Type B pancreatic cell (in vitro differentiated cells): ENCODE measurements at places on chromosomes 1 and 21. TPM values are rescaled to one million over a fixed set of nuclear protein-coding genes. Genes with fewer than 3 reads are reported as not detected.

Gene RXRG
- total RNA-seq, result 0.98 and 5.8 TPM in 2 replicates

Gene HRNR
- not detected in 2 replicates for total RNA-seq

Gene PTGFR
- total RNA-seq, result 0.36 TPM in 1 of 2 replicates, not detected in the other

Gene CZIB
- 36.2 and 72.7 TPM in 2 replicates for total RNA-seq

Gene APCS
- total RNA-seq, result 0.40 TPM in 1 of 2 replicates, not detected in the other

Gene TESK2
- 6.7 and 7.9 TPM in 2 replicates for total RNA-seq

Gene PIGR
- 16.9 and 30.1 TPM in 2 replicates for total RNA-seq

GRCh38 chr1:115624859-115625258 lies 16.9 kb upstream of the VANGL1 start:
- no peak for DNase-seq

- DNase-seq, result no peak
These were observed 174.5 kb downstream of the PLPPR4 start for GRCh38 chr1:99438656-99439230.

DNA sequence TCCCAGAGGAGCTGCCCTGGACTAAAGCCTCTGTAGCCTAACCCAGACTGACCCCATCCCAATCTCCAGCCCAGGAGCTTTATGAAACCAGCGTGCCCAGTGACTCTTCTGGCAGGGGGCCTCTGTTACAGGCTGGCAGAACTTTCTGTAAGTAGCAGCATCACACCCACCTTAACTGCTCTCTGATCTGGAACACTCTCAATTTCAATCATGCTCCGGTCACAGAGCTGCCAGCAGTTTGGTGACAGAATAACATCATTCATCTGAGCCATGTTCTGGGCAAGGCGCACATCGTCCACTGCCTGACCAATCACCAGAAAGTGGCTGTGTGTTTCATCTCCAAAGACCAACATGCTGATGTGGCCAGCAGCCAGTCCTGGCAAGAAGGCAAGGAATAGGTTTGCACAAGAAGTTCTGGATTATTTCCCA lies 14.7 kb downstream of the ADCY10 start:
- DNase-seq, result no peak

DNA sequence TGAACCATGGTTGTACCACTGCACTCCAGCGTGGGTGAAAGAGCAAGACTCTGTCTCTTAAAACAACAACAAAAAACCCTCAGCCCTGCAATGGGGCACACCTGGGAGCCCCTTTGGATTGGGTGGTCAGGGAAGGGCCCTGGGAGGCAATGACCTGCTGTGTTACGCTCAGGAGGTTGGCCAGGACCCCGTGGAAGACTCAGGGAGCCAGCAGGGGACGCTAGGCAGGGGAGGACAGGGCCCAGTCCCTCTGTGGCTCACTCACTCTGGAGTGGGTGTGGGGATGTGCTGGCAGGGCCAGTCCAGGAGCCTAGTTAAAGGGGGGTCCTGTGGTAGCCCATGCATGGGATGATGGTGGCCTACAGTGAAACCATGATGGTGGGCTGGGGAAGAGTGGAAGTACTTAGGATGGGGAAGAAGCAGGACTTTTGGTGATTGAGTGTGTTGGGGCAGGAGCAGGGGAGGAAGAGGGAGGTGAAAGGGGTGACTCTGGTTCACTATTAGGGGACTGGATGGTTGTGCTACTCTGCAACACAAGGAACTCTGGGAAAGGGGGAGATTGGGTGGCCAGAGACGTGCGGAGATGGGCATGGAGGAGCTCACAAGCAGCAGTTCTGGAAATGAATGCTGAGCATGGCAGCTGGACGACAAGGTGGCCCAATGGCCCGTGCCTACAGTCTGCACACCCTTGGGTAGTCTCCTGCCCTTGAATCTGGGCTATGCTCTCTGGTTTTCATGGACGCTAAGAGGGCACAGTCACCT lies 56.3 kb upstream of the FAM20B start:
- DNase-seq, result no peak

GRCh38 chr1:150552911-150553289 lies 3.7 kb downstream of the ADAMTSL4 start:
- DNase-seq, result no peak

DNA sequence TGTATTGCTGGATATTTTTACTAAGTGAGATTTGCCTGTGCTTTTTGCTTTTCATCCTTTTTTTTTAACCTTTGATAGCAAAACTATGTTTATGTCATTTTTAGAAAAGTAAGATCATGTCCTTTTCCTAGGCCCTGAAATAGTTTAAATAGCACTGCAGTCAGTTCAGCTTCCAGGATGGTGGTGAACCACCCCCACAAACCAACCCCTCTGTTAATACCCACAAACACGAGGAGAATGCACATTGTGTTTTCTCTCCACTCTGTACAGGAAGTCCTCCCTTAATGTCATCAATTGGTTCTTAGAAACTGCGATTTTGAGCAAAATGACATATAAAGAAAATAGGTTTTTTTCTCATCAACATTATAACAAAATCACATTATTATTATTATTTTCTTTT lies 117.7 kb upstream of the DSCAM start:
- DNase-seq, result no peak

- no peak for DNase-seq
These were observed 60.1 kb upstream of the ASB17 start for GRCh38 chr1:75992312-75992711.

DNA sequence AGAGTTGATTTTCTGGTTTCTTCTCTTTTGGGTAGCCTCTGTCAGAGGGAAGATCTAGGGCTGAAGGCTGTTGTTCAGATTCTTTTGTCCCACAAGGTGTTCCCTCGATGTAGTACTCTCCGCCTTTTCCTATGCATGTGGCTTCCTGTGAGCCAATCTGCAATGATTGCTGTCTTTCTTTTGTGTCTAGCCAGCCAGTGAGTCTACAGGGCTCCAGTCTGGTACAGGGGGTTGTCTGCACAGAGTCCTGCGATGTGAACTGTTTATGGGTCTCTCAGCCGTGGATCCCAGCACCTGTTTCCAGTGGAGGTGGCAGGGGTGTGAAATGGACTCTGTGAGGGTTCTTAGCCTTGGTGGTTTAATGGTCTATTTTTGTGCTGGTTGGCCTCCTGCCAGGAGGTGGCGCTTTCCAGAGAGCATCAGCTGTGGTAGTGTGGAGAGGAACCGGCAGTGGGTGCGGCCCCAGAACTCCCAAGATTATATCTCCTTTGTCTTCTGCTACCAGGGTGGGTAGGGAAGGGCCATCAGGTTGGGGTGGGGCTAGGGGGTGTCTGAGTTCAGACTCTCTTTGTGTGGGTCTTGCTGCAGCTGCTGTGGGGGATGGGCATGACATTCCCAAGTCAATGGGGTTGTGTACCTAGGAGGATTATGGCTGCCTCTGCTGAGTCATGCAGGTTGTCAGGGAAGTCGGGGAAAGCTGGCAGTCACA lies 81.3 kb upstream of the C21orf91 start:
- DNase-seq, result no peak

GRCh38 chr1:67814121-67814772 lies 19.0 kb downstream of the GNG12 start:
- DNase-seq, result no peak

- DNase-seq, result no peak
These were observed 104.0 kb upstream of the ZNF678 start for GRCh38 chr1:227459326-227459841.

GRCh38 chr21:26055010-26055409 lies 115.6 kb downstream of the APP start:
- no peak for DNase-seq
